ENCODE measurements at places on chromosomes 11 and 22.

DNA sequence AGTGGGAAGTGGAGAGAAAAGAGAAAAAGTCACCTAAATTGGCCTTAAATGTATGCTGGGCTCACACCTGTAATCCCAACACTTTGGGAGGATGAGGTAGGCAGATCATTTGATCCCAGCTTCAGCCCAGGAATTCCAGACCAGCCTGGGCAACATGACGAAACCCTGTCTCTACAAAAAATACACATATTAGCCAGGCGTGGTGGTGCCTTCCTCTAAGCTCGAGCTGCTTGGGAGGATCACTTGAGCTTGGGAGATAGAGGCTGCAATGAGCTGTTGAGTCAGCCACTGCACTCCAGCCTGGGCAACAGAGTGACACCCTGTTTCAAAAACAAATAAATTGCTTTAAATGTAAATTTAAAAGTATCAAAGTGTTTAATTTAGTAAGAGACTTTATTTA, 3.9 kb downstream of the CBL start:
- no peak for DNase-seq

- DNase-seq: no peak
Observed at GRCh38 chr11:78190871-78191538, 2.3 kb downstream of the USP35 start.

DNA sequence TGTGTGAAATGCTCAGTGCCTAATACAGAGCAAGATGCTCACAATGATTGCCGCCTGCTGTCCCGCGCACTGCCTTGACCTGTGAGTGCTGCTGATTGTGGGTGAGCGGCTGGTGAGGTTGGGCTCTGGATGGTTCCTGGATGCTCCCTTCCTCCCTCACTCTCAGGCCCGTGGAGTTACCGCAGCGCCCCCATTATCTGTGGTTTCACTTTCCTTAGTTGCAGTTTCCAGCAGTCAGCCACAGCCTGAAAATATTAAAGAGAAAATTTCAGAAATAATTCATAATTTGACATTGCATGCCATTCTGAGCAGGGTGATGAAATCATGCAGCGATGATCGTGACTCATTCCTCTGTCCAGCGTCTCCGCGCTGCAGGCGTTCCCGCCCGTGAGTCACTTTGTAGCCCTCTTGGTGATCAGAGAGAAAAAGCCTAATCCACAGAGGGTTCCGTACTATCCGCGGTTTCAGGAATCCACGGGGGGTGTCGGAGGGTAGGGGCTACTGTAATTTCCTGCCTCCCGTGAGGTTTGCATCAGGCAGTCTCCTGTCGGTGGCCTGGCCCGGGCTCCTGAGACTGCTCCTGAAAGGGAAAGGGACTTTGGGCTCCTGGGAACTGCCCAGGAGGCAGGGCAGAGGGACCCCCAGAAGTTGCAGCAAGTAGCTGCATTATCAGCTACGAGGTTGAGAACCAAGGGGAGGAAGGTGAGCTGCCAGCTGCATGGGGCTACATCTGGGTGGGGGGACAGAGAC, 10.6 kb downstream of the RPL3 start:
- no peak for DNase-seq

- no peak for DNase-seq
Observed at GRCh38 chr11:73590991-73591390, 6.9 kb downstream of the FAM168A start.

DNA sequence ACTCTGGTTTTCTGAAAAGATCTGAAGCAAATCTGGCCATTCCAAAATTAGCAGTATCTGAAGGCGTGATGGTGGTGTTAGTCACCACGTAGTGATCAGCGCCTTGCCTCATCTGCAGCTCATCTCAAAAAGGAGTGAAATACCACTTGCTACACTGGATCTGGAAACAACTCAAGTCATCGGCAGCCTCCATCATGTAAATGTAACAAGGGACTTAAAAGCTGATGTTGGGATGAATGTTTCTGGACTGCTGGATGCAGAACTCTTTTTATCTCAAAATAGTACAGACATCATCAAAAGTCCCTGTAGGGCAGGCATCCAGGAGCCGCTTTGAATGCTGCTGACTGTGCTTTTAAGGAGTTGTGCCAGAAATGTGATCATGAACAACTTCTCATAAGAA, 14.1 kb upstream of the APLP2 start:
- no peak for DNase-seq

DNA sequence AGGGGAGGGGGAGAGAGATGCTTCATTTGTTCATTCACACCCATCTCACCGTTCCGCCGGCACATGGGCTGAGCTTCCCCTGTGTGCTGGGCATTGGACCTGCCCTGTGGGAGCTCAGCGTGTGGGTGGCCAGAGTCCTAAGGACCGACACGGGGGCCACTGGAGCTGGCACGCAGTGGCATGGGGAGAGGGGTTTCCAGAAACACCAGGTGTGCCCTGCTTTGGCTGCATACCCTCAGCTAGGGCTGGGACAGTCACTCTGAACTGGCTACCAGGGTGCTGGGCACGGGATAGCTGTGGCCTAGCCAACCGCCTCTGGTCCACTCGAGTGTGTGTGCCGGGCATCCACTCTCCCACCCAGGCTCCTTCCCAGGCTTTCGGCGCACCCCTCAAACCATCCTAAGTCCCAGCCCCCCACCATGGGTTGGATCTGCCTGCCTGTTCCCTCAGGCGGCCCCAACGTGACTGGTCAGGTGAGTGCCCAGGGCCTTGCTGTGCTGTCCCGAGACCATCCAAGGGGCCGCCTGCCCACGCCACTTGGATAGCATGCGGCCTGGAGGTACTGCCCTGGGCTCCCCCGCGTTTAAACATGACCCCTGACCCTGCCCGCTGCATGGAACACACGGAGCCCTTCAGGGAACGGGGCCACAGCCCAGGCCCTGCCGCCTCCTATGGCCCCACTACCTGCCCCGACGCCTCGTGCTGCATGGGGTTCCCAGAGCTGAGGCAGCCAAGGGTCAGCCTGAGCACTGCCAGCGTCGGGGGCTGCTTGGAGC, 51.6 kb upstream of the LINC01488 start:
- no peak for DNase-seq

- DNase-seq: no peak
Observed at GRCh38 chr11:109993786-109994185, 99.4 kb upstream of the ZC3H12C start.

- DNase-seq: no peak
Observed at GRCh38 chr11:58781345-58781744, 49.6 kb upstream of the GLYAT start.

DNA sequence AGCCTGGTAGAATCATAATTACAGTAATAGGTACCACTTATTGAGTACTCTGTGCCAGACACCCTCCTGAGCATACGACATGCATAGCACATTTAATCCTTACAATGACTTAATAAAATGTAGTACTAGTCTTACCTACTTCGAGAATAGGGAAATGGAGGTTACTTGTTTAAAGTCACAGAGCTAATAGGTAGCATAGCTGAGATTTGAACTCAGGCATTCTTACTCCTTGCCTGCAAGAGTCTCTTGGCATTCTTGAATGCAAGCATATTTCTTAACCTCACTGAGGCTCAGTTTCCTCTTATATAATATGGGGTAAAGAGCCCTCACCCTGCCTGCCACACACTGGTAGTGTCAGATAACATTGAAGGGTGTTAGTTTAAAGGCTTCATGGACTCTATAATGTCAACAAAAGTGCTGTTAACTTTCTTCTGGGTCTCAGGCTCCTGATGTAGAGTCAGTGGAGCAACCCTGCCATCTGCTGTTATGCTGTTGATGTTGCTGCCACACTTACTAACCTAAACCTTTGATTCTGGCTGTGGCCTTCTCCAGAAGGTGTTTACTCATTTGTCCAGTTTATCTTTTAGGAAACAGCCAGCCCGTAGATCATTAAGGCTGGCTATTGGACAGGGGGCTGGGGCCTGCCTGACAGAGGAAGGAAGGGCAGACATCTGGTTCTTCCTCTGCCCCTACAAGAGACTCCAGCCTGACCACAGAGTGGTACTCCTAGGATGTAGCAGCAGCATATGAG, 18.9 kb downstream of the LIMK2 start:
- no peak for DNase-seq

DNA sequence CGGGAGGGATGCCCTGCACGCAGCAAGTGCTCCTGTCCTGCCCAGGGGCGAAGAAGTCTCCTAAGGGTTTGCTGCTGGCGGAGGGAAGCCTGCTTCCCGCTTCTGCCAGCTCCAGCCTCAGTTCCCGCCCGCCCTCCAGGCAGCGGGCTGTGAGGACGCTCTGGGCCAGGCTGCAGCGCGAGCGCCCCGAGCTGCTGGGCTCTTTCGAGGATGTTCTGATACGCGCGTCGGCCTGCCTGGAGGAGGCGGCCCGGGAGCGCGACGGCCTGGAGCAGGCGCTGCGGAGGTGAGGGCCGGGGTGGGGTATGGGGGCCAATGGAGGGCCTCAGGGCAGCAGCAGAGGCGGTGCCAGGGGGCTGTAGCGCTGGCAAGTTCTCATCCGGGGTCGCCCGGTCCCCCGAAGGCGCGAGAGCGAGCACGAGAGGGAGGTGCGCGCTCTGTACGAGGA, 2.2 kb downstream of the CRACR2B start:
- no peak for DNase-seq

DNA sequence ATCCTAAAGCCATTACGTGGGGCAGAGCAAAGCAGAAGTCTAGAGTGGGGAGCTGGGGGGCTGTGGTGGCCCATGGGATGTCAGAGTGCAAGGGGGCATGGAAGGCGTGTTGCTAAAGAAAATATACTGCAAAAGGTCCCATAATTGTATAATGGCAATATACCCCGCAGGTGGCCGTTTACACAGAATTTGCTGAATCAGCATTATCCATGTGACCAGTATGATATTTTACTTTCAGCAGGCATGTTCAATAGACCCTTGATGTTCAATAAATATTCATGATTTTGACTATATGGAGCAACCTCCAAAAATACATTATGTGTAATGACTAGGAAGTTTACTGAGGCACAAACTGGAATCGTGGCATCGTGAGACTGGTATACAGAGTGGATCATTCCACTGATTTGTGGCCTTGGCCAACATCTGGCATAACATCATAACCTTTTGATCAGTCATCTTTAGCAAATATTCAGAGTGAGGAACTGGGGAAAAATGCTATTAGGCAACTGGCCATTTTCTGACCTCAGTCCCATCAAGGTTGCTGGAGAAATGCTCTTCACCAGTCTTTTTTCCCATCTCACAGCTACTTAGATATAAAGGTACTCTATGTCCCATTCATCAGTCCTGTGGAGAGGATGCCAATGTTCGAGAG, 29.3 kb upstream of the PPP2R1B start:
- DNase-seq: no peak

GRCh38 chr11:69203381-69203780, 47.6 kb downstream of the SMIM38 start:
- no peak for DNase-seq

- no peak for DNase-seq
Observed at GRCh38 chr11:102886999-102887398, 12.2 kb upstream of the MMP12 start.

DNA sequence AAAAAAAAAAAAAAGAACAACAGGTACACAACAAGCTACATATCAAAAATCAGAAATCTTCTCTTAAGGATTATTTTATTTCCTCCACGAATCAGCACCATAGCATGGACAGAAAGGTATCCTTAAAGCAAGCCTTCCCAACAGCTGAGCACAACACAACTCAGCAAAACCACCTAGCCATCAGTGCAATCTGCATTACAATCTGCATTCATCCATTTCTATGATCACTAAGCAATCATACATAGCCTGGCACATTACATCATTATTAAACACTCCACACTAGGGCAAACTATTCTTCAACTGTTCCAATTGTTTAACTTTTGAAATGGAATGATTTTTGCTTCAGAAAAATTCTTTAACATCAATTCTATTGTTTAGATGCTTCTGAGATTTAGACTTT, 29.0 kb downstream of the MRTFA start:
- DNase-seq: no peak

- DNase-seq: no peak
Observed at GRCh38 chr22:24247564-24248344, 2.9 kb upstream of the GGT5 start.

- no peak for DNase-seq
Observed at GRCh38 chr11:128544471-128545051, 42.8 kb downstream of the ETS1 start.

DNA sequence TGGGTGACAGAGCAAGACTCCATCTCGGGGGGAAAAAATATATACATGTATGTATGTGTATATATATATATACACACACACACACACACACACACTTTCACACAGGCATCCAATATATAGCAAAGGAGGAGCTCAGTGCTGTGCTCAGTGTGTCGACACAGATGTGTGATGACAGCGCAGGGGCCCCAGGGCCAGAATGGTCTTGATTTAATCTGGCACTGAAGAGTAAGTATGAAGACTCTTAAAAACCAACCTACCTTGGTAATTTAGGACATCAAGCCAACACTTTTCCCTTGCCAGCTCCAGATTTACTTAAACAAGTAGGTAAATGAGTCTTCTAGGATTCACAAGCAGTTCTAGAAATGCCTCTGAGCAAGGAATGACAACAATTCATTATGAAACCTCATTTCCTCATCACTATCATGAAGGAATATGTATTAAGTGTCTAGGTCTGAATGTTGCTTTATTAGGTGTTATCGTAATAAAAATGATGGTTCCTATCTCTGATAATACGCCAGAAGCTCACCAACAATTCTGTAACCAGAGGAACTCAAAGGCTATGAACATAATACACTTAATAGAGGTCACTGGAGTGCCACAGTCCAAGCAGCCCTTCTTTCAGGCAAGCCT, 71.5 kb downstream of the SGSM3 start:
- no peak for DNase-seq

- DNase-seq: no peak
Observed at GRCh38 chr11:22884217-22884616, 23.9 kb upstream of the CCDC179 start.

DNA sequence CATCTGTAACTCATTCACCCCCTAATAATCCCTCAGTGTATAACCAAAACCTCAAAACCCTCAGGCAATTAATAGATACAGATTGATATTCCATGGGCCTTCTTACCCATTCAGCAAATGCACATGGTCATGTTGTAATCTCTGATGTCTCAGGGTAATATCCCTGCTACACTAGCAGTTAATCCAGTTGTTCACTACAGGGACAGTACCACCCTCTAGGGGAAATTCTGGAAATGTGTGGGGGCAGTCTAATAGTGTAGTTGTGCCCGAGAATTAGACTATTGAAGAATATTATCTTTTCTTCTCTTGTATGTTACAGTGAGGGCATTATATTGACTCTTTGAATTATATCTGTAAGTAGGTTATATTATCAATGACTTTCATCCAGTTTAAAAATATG, 175.4 kb downstream of the CWF19L2 start:
- no peak for DNase-seq

DNA sequence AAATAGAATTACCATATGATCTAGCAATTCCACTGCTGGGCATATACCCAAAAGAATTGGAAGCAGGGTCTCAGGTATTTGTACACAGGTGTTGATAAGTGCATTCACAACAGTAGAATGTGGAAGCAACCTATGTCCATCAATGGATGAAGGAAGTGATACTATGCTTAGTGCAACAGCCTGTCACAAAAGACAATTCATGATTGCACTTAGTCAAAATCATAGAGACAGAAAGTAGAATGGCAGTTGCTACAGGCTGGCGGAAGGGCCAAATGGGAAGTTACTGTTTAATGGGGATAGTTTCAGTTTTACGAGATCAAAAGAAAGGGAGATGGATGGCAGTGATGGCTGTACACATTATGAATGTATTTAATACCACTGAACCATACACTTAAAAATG, 42.0 kb downstream of the SGSM3 start:
- DNase-seq: no peak

- DNase-seq: no peak
Observed at GRCh38 chr11:35968386-35969088, 24.7 kb downstream of the LDLRAD3 start.

Measured in stimulated activated CD8-positive, alpha-beta memory T cell treated with anti-CD3 and anti-CD28 coated beads, Interleukin-7, amount 100 ng/mL, for 1 hour (primary cell).